Activated B cell treated with CpG ODN at 0.5 μM for 24 hours (primary cell): ENCODE measurements at places on chromosomes 12 and 14.

DNA sequence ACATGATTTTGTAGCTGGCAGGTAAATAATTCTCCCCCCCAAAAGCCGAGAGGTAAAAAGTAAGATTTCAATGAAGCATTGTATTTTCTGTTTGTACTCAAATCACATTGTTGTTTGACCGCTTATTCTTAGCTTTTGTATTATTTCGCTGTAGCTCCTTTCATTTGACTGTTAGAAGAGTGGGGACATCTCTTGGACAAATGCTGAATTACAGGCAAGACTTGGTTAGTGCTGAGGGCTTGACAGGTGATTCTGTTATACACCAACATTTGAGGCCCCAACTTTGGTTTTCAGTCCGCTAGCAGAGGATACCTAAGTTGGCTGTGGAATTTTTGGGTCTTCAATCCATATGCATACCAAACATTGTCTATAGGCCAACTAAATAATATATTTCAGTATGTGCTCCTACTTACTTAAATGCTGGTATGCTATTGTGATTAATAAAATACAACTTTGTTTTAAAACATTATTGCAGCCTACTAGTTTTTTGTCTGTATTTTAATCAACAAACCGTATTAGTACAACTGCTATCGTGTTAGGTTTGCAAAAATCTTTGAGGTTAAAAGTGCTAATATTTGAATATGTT, 102.2 kb downstream of the ERC1 start:
- no peak for DNase-seq

GRCh38 chr12:5305425-5305824, 126.5 kb upstream of the NTF3 start:
- no peak for DNase-seq

DNA sequence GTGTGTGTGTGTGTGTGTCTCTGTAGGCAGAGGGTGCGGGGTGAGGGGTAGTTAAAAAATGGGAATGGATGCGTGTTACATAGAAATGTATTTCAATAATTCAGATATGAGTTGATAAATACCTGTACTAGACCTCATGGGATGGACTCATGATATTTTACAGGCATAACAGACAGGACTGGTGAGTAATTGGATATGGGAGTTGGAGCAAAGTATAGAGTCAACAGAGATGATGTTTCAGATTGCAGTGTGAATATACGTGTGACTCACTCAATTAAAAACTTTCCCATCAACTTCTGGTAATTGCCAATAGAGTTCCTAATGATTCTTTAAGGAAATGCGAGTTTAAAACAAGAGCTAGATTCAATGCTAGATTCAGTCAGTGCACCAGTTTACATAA, 711.9 kb downstream of the C12orf50 start:
- DNase-seq: no peak

GRCh38 chr14:81435391-81436295, 35.5 kb upstream of the STON2 start:
- peak; percentile 22 for DNase-seq

- no peak for DNase-seq
Observed at GRCh38 chr12:106987846-106988245, 900 bp upstream of the MTERF2 start.

GRCh38 chr14:94427016-94427613, 25.5 kb downstream of the SERPINA11 start:
- no peak for DNase-seq
